Stimulated activated CD4-positive, alpha-beta T cell treated with anti-CD3 and anti-CD28 coated beads, Interleukin-1b, Interleukin-23, amount 100 ng/mL, for 48 hours (primary cell): ENCODE measurements at places on chromosomes 7 and 10.

DNA sequence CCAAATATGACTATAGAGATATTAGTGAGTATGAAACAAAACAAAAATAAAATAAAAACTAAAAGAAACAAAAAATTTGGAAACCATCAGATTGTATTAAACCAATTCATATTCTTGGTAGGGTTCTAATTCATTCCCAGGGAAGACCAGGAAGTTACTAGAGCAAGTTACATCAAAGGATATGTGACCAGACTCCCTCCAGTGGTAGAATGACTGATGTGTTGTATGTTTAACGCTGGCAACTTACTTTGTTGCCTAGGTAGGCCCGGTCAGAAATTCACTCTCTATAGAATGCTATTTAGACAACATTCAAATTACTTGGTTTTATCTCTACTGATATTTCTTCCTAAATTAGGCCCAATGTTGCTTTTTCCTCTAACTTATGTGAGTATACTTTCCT lies 5.2 kb downstream of the PHYHIPL start:
- DNase-seq: no peak

DNA sequence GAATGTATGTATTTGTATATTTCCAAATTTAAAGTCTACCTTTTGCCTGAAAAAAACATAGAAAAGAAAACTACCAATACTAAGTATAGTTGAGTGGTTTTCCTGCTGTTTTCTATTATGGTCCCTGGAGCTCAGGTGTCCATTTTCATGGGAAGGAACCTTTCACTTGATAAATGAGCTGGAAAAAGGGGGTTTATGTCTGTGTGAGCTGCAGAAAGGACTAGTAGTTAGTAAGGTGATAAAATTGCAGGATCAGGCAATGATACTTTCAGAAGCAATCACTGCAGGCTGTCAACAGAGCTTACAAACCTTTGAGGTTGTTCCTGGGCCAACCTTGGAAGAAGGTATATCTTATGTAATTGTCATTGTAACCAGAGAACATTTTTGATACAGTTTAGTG lies 48.0 kb downstream of the ST7 start:
- DNase-seq: no peak

- no peak for DNase-seq
Measured at GRCh38 chr10:11294831-11295450, 277.3 kb downstream of the CELF2 start.

GRCh38 chr10:15763006-15763405 lies 43.3 kb upstream of the ITGA8 start:
- no peak for DNase-seq

DNA sequence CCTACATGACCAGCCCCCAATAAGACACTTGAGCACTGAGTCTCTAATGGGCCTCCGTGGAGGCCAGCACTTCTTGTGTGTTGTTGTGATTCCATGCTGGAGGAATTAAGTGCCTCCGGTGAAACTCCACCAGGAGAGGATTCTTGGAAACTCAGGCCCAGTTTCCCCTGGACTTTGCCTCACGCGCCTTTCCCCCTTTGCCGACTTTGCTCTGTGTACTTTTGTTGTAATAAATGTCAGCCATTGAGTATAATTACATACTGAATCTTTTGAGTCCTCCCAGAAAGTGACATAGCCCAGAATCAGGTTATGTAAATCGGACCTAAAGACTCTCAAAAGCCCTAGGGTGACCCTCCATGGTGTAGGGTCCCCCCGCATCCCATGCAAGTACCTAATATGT lies 82.4 kb downstream of the DLG5 start:
- no peak for DNase-seq

DNA sequence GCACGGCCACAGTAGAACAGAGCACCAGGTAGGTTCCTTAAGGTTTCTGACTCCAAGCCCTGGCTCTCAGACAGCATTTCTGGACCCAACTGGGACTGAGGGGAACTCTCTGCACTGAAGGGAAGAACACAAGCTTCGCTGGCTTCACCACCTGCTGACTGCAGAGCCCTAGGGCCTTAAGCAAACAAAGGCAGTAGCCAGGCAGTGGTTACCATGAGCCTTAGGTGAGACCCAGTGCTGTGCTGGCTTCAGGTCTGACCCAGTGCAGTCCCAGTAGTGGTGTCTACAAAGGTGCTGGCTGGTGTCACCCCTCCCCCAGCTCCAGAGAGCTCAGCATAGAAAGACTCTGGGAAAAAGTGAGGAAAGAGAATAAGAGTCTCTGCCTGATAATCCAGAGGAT lies 59.5 kb downstream of the SIRT1 start:
- no peak for DNase-seq

DNA sequence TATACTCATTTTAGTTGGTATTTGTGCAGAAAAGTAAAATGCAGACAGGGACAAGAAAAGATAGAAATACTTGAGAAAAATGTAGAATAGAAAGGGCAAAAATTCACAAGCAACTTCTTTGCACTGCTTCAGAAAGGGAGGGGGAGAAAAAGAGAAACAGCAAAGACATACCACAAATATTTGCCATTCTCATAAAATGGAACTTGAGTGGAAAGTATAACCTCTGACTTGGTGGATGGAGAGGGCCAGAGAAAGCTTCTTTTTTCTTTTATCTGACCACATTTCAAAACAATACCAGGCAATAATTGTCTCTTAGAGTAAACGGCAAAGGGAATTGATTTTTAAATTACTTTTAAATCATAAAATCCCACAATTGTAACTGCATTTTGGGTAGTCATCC lies 35.8 kb upstream of the TRUB1 start:
- DNase-seq: no peak

DNA sequence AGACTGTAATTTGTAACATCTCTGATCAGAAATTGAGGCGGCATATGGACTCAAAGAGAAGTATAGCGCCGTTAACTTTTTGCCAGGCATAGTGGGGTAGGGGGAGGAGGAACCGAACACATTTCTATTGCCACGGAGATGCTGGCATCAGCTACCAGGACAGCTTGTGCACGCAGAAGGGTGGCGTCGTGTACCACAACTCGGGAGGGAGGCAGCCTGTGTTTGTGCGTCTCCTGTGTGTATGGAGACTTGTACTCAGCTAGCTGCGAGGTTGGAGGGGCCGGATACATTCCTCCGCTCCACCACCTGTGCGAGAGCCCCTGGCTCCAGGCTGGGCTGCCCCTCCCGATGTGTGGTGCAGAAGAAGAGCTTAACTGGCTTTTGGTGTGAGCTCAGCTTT lies 634.8 kb downstream of the TYW1 start:
- DNase-seq: no peak

DNA sequence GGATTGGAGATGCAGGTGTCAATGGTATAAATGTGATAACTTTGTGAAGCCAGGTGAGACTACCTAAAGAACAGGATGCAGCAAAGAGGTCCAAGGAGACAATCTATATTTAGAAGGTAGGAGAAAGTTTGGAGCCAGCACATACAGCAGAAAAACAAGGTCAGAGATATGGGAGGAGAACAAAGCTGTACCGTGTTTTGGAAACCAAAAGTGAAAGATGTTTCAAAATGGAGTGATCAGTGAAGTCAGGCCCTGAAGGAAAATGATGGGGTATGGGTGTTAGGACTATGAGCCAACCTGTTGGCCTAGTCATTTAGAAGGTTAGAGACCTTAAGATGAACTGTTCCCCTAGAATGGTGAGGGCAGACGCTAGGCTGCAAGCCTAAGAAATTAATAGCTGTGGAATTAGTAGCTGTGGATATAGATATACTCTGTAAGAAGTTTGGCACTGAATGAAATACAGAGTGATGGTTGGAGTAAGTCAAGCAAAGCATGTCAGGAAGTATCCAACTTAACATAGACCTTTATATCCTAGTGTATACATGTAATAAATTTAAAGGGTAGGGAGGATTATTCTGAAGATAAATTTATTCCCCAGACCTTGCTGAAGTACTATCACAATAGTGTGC lies 149.8 kb upstream of the WNT16 start:
- DNase-seq: no peak

- DNase-seq: no peak
Measured at GRCh38 chr7:98668255-98668654, 51.2 kb downstream of the NPTX2 start.

DNA sequence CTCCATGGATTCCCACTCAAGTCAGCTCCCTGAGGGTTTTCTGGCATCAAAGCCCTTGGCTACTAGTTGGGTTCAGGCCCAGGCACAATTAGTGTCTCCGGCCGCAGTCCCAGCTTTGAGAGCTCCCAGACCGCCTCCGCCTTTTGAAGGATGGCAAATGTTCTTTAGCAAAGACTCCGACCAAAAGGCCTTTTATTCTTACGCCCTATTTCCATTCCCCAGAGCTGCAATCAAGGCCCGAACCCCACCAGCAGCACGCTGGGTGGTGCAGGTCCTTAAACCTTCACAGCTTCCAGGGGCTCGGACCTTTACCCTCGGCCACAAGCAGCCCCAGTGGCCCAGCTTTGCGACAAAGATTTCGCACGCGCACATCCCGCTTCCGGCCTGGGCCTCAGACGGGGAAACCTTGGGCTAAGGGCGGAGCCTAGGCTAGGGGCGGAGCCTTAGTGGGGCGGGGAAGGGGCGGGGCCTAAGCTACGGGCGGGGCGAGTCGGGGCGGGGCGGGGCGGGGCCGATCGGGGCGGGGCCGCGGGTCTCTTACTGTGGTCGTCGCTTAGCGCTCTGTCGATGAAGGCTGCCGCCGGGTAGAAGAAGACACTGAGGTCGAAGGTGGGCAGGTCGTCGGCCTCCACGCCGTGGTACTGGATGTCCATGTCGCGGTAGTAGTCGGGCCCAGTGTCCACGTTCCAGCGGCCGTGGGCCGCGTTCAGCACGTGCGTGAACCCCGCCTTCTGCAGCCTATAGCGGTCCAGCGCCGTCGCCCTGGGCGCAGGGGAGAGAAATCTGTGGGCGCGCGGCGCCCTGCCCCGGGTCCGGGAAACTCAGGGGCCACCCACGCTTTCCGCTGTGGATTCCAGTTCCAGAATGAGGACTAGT lies 68.0 kb upstream of the SAMD8 start:
- peak; percentile 57 for DNase-seq

DNA sequence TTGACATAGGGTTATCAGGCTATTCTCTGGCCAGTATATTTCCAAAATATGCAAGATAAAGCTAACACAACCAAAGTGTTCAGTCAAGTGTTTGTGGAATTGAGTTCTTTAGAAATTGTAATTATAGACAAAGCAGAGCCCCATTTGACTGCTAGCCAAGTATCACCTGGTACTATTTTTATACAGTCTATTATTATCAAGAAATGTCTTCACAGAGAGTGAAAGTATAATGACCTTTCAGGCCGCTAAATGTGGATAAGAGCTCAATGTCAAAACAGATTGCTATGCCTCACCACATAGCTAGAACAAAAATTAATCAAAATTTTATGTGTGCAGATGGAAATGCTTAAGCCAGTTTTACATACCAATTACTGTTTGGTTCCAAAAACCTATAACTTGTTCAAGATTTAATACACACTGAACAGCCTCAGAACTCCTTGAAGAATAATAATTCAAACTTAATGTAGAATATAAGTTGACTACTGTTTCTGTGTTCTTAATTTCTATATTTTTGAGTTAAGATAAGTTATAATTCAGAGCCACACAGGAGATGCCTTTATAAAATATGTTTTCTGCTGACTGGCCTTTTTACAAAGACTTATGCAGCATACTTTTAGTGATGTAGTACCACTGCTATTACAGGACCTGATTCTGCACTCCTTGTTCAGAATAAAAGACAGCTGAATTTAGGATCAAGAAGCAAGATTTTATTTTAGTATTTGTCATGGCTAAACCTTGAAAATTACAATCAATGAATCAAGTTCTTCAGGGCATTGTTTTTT lies 31.0 kb downstream of the PRPS1L1 start:
- no peak for DNase-seq

- no peak for DNase-seq
Measured at GRCh38 chr7:117621075-117621618, 141.3 kb downstream of the CFTR start.

GRCh38 chr7:121157885-121158590 lies 169.5 kb downstream of the CPED1 start:
- no peak for DNase-seq

DNA sequence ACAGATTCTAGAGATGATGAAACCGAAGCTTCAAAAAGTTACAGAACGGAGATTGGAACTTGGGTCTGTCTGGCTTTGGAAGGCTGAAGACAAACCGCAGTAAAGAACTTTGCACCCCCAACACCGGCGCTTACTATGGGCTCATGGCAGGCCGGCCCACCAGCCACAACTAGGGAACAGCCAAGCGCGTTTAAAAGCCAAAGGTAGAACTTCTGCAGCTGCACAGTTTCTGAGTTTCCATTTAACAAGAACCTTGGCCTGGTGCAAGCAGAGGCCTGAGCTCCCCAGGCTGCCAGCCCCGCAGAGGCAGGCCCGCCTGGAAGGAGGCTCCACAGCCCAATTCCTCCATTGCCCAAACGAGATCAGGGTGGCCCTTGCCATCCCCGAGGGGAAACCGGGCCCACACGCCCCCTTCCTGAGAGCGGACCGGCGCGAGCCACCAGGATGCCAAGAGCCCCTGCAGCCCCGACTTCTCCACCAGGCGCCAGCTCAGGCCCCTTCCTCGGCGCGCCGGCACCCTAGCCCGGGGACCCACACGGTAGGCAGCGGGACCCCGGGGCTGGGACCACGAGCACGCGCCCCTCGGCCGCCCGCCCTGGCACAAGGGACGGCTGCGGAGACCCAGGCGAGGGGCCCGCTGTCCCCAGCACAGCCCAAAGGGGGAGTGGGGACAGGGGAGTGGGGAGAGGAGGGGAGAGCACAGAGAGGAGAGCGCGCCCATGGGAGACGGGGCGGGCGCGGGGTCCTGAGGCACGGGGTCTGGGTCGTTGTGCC lies 566 bp downstream of the MAD1L1 start:
- DNase-seq: no peak

DNA sequence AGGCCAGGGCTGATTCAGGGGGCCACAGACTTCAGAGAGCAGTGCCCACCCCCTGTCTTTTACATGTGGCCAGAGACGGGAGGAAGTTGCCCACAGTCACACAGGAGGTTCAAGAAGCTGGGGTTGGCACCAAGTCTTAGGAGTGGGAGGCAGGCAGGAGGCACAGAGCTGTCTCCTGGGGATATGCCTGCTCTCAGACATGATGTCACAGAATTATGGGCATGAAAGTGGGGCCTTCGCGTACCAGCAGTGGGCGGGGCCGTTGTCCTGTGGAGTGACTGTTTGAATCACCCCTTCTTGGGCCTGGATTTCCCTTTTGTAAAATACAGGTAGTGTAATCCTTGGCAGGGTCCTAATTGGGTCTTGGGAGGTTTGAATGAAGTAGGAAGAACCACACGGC lies 81.2 kb upstream of the PPIF start:
- no peak for DNase-seq

DNA sequence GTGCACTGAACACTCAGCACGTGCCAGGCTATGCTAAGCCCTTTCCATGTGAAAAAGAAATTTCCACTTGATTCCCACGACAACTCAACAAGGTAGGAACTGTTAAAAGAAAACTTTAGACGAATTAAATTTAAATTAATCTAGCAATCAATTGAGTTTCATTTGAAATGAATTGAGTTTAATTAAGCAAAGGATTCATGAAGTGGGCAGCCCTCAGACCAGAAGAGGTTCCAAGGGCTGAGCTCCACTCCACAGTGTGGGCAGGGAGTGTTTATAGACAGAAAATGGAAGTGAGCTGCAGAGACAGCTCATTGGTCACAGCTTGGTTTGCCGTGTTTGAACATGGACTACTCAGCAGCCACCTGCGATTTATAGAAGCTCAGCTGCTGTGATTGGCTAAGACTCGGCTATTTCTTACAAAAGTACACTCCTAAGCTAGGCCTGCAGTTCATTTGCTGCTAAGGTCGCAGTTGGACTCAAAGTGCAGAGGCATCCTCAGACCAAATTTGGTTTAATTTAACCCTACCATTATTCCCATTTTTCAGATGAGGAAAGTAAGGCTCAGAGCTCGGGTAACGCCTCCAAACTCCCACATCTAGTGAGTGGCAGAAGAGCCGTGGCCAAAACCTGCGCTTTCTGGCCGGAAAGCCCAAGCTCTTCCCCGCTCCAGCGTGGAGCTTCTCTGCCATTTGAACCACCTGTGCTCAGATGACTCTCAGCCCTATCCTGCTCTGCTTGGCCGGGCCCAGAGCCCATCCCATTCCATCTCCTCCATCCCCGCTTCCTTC lies 24.9 kb downstream of the CALML3 start:
- DNase-seq: no peak
